CD4-positive, CD25-positive, alpha-beta regulatory T cell (primary cell): ENCODE measurements at places on chromosomes 5 and 9. TPM values are rescaled to one million over a fixed set of nuclear protein-coding genes. Genes with fewer than 3 reads are reported as not detected.

DNA sequence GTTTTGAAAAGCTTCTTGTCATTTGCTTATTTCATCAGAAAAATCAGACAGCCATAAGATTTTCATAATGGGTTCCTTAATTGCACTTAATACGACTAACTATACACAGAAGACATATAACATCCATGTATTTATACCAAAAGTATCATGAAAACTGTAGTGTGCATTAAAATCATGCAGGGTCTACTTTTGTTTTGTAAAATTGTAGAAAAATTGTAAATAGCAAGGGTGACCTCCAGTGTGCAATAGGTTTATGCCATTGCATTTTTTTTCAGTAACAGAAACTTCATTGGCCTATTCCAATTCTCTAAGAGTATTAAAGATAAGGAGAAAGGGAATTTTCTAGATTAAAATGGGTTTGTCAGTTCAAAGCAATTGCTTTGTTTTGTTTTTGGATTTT, 307.6 kb downstream of the KIAA0825 start:
- no peak for DNase-seq

DNA sequence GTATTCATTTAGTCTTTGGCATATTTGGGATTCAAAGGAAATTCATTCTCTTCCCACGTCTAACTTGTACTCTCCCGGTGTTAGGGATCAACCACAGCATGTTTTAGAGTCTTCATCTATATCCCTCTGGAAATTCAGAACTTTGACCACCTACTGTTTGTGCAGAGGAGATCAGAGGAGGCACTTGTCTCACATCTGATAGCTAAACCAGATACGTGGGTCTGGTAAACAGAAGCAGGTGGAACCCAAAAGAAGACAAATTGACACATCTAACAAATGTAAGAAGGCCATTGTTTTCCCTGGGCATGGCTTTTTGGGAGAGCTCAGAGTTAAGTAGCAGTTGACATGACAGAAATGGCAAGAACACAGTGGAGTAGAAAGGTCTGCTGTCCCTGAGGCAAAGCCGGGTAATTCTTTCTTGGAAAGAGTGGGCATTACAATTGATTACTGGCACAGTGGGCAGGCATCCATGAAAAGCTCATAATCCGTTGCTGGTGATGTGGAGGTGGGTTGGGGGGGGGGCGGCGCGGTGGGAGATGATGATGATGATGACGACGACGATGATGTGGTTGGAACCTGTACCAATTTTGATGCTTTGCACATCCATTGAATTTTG, 27.5 kb downstream of the PIP5K1B start:
- DNase-seq, result no peak

OR1Q1 gene
- not detected for polyA plus RNA-seq

COL23A1 gene
- polyA plus RNA-seq, result not detected

DNA sequence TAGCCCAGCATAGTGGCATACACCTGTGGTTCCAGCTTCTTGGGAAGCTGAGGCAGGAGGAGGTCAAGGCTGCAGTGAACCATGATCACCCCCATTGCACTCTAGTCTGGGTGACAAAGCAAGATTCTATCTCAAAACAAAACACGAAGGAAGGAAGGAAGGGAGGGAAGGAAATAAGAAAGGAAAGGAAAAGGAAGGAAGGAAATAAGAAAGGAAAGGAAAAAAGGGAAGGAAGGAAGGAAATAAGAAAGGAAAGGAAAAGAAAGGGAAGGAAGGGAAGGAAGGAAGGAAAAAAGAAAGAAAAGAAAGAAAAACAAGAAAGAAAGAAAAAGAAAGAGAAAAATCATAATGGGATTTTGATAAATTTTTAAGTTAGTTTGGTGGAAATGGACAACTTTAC, 3.1 kb upstream of the STX17 start:
- DNase-seq, result no peak

DNA sequence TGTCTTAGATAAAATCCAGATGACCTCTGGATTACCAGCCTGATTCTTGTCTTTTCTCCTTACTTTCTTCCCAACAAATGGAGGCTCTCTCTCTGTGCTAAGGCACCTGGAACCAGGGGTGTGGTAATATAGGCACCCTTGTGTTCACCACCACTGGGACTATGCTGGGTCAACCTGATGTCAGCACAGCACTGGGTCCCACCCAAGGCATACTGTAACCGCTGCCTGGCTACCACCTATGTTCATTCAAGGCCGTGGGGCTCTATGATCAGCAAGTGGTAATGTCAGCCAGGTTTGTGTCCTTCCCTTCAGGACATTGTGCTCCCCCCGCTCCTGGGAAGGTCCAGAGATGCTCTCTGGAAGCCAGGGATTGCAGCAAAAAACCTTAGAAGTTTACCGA, 283.6 kb downstream of the TMEM232 start:
- DNase-seq, result no peak

SLC34A1 gene
- not detected for polyA plus RNA-seq

NNT gene
- 47.2 TPM for polyA plus RNA-seq

NRG2 gene
- not detected for polyA plus RNA-seq

- no peak for DNase-seq
These were observed 70.5 kb upstream of the PTCH1 start for GRCh38 chr9:95587021-95587964.

IFNA13 gene
- polyA plus RNA-seq, result not detected

DNA sequence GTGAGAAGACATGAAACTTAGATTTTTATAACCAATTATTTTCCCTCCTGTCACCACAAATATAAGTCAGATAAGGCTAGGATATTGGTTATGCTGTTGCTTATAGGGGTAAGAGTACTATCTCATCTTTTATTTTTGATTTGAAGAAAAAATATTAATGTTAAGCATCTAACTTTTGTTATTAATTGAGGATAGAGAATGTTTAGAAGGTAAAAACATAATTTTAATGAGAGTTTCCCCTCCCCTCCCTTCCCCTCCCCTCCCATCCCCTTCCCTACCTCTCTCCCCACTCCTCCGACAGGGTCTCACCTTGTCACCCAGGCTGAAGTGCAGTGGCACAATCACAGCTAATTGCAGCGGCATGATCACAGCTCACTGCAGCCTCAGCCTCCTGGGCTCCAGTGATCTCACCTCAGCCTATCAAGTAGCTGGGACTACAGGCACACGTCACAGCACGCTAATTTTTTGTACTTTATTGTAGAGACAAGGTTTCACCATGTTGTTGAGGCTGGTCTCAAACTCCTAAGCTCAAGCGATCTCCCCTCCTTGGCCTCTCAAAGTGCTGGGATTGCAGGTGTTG, 86.7 kb downstream of the RIC1 start:
- no peak for DNase-seq

- no peak for DNase-seq
These were observed 13.3 kb downstream of the MATR3 start for GRCh38 chr5:139306628-139307379.

DNA sequence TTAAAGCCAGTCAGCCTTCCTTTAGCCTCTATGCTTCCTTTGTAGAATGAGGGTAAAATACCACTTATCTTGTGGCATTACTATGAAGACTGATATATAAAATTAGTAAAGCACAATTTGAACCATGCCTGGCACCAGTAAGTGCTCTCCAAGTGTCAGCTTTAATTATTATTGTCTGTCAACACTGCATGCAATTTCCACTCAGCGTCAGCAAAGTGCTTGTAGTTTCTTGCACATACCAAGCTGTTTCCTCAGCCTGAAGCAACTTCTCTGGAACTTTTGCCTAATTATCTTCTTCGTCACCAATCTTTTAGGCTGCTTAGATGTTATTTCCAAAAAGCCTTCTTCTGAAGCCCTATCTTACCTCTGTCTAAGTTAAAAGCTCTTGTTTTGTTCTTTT, 177.3 kb downstream of the CDC42SE2 start:
- no peak for DNase-seq

DNA sequence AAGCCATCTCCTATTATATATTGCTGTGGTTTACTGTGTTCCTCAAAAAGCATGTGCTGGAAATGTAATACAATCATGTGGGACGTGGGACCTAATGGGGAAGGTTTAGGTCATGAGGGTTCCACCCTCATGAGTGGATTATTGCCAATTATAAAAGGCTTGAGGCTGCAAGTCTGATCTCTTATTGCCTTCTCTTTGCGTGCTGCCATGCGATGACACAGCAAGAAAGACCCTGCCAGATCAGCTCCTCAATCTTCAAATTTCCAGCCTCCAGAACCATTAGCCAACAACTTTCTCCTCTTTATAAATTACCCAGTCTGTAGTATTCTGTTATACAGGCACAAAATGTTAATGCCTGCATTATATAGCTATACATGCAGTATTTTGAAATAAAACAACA, 45.4 kb downstream of the MARCHF11 start:
- no peak for DNase-seq

HTR1A gene
- polyA plus RNA-seq, result not detected

DNA sequence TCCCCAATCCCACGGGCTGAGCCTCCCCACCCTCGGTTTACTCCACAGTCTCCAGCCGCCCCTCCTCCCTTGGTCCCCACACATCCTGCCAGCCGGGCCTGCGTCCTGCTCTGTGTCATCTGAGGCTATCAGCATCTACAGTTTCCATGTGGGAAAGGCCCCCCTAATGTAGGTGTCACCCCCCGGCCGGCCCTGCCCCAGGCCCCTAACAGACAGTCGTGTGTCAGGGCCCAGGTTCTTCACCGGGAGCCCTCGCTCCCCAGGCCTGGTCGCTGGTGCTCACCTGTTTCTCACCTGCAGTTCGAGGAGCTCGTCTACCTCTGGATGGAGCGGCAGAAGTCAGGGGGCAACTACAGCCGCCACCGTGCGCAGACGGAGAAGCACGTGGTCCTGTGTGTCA, 62.7 kb downstream of the KCNT1 start:
- no peak for DNase-seq
